ENCODE measurements at places on chromosomes 1 and 21.

DNA sequence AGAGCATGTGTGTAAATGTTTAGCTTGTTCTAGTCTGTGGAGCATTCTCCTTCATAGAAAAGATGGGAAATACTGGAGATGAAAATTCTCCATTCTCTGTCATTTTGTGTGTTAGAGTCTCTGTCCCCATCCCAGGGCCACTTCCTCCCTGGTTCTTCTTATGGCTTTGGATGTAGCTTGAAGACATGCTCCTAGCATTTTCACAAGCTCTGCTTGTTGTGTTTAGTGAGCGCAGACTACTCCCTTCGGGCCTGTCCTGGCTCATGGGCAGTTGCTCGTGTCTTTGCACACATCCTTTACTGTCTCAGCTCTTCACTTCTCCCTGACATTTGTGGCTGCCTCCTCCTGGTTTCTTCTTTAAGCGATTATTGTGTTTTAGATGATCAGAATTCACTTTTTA is 30.4 kb downstream of the MAPKAPK2 start:
- no peak for DNase-seq

- no peak for DNase-seq
Measured at GRCh38 chr21:17786071-17786850, 32.9 kb downstream of the C21orf91 start.

DNA sequence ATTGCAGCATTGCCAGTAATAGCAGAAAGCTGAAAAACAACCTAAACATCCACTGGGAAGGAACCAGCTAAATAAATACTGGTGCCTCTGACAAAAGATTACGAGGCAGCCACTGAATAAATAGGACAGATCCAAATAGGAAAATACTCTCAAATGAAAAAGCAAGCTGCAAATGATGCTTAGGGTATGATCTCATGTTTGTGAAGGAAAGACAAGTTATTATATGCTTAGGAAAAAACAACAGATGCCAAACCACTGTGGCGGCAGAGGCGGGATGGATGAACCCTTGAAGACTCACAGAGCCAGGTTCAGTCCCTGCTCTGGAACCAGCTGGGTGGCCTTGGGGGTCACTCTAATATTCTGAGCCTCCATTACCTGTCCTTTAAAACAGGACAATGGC is 41.6 kb downstream of the MATN1 start:
- DNase-seq, result no peak

- no peak for DNase-seq
Measured at GRCh38 chr1:79848316-79848715, 841.8 kb upstream of the ADGRL4 start.

DNA sequence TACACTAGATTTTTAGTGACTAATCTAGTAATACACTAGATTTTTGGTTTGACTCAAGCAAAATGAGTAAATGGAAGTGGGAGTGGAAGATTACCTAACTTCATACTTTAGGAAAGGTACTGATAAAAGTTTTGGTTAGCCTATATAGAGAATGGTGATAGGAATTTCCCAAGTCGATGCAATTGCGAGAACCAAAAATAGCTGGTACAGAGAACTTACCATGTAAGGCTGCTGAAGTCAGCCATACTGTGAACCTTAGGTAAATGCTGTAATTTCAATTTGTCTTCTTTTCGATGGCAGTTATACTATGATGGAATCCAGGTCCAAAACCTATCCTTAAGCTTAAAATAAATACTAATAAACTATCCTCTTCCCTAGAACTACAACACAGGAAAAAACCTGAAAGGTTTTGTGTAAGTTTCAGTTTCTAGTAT is 4.6 kb downstream of the PNRC2 start:
- no peak for DNase-seq

GRCh38 chr1:16122916-16123315 is 33.0 kb downstream of the EPHA2 start:
- no peak for DNase-seq

- DNase-seq, result peak; percentile 61
Measured at GRCh38 chr1:29550119-29550841, 314.0 kb downstream of the PTPRU start.

GRCh38 chr1:246795906-246796694 is 71.9 kb downstream of the SCCPDH start:
- DNase-seq, result peak; percentile 46

DNA sequence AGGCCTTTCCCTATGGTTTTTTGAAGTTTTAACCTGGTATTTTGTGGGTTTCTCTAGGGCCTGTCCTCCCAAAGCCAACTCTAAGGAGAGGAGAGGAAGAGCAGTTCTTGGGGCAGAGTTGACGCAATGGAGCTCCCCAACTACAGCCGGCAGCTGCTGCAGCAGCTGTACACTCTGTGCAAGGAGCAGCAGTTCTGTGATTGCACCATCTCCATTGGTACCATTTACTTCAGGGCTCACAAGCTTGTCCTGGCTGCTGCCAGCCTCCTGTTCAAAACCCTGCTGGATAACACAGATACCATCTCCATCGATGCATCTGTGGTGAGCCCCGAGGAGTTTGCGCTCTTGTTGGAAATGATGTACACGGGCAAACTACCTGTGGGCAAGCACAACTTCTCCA is 38.2 kb downstream of the ZBTB40 start:
- no peak for DNase-seq

DNA sequence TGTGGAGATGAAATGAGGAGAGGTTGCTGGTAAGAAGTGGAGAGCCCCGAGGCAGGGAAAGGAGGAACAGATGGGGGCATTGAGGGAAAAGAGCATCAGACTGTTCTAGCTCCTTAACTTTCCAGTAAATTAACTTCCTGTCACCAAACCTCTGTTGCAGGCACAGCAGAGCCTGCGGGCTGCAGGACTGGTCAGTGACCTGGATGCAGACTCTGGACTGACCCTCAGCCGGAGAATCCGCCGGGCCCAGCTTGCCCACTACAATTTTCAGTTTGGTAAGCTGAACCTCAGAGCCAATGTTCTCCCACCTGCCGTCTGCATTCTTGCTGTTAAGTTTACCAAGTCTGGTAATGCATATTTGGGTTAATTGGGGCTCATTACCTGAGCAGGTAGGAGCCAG is 2.5 kb upstream of the ECM1 start:
- DNase-seq, result no peak

GRCh38 chr1:204266504-204267034 is 52.8 kb upstream of the GOLT1A start:
- no peak for DNase-seq

DNA sequence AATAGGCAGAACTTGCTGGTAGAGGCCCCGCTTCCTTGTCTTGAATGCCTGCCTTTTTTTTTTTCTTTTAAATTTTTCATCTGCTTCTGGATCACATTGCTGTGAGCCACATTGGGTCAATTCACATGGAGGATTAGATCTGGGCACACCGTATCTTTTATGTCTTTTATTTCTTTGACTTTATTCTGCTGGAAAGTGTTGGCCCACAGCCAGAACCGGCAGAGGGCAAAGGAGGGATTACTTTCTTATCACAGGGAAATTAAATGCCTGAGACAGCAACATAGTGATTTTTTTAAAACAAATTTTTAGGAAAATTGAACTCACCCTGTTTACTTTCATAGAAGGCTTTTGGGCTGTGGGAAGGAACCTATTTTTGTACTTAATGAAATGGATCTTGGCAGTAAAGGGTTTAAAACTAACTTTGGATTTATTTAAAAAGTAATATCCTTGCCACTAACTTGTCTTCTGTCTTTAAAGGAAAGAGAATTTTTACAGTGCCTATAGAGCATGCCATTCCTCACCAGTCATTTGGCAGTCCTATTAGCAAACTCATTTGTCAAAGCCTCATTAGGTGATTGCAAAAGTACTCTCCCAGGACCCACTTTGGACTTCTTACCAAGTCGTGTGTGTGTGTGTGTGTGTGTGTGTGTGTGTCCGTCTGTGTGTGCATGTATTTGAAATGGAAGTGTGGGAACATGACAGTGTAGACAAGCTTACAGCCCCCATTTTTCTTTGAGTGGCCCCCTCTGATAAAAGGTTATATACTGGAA is 68.4 kb downstream of the ST6GALNAC3 start:
- DNase-seq, result no peak

GRCh38 chr1:227948493-227949260 is 945 bp upstream of the WNT9A start:
- DNase-seq, result no peak

GRCh38 chr1:54604572-54605370 is 18.6 kb downstream of the FAM151A start:
- peak; percentile 32 for DNase-seq

DNA sequence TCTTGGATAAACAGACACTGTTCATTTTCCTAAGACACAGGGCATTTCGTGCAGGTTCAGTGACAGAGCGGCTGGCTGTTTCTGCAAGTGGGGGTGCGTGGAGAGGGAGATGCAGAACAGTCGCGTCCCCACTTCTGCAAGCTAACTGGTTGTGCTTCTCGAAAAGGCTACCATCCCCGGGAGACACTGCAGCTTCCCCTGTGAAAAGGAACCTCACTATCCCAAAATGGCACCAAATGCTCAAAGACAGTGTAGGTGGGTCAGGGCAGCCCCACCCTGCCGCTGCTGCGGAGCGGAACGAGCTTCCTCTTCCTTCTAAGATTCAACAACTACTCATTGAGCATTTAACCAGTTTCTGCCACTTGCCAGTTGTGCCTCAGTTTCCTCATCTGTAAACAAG is 19.2 kb upstream of the BACE2 start:
- DNase-seq, result no peak

GRCh38 chr1:230752407-230752806 is 5.2 kb downstream of the CAPN9 start:
- peak; percentile 96 for DNase-seq
